ENCODE measurements at places on chromosomes 3 and 15. TPM values are rescaled to one million over a fixed set of nuclear protein-coding genes. Genes with fewer than 3 reads are reported as not detected.

Gene GNAT1
- not detected for total RNA-seq

Gene FGD5
- 0.06 TPM for total RNA-seq

Gene RNF7
- 115 TPM for total RNA-seq

Gene ARPIN
- total RNA-seq = 9.1 TPM

Gene SKOR1
- not detected for total RNA-seq

Gene ITPKA
- 9.8 TPM for total RNA-seq

Gene TCTA
- total RNA-seq = 16.9 TPM

Gene SUCNR1
- 0.14 TPM for total RNA-seq

Gene LRTM1
- not detected for total RNA-seq

Gene ADAMTS9
- total RNA-seq = 92.7 TPM

Gene RBP2
- not detected for total RNA-seq

Gene IL17RB
- 1.7 TPM for total RNA-seq

Gene SCN11A
- not detected for total RNA-seq

Gene RLBP1
- total RNA-seq = not detected

Gene LRRN1
- total RNA-seq = 2.6 TPM

Gene MED12L
- 0.12 TPM for total RNA-seq

Gene SEMA7A
- total RNA-seq = 113 TPM

Gene MAPKBP1
- total RNA-seq = 11.9 TPM

Gene ALDH1A3
- total RNA-seq = 79.9 TPM

Gene CDCP1
- total RNA-seq = 53.5 TPM

Gene POPDC2
- 0.06 TPM for total RNA-seq

Gene PPP1R14D
- total RNA-seq = not detected

Gene IP6K1
- 30.7 TPM for total RNA-seq

Gene QRICH1
- total RNA-seq = 53.6 TPM

Gene ANKRD63
- total RNA-seq = not detected

Gene STAC
- total RNA-seq = 21.7 TPM

Gene SNTN
- total RNA-seq = not detected

Gene ESYT3
- total RNA-seq = 0.87 TPM

Gene PLSCR5
- not detected for total RNA-seq

Gene RASGRP1
- 3.5 TPM for total RNA-seq

Gene FEZF2
- total RNA-seq = not detected

Gene TYRO3
- total RNA-seq = 6.4 TPM

Gene LNP1
- total RNA-seq = 2.3 TPM

Gene HTD2
- 7.3 TPM for total RNA-seq

Gene ALPK3
- total RNA-seq = 24.7 TPM

Gene CX3CR1
- not detected for total RNA-seq

Gene CDC25A
- total RNA-seq = 30.8 TPM

Gene KY
- total RNA-seq = under 0.01 TPM

Gene FGF7
- not detected for total RNA-seq

Gene TRNT1
- total RNA-seq = 21.2 TPM

Measured in epithelial cell of proximal tubule (primary cell).